Ascending aorta (tissue), 2 donors: ENCODE measurements at places on chromosomes 16 and 17. TPM values are rescaled to one million over a fixed set of nuclear protein-coding genes. Genes with fewer than 3 reads are reported as not detected.

DNA sequence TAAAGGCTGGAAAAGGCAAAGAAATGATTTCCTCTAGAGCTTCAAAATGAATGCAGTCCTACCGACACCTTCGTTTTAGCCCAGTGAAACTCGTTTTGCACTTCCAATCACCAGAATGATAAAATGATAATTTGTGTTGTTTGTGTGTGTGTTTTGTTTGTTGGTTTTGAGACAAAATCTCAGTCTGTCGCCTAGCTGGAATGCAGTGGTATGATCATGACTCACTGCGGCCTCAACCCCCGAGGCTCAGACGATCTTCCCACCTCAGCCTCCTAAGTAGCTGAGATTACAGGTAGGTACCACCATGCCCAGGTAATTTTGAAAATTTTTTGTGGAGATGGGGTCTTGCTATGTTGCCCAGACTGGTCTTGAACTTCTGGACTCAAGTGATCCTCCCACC lies 3.4 kb upstream of the EVPLL start:
- no peak for DNase-seq

GRCh38 chr16:19823322-19823721 lies 61.3 kb downstream of the GPRC5B start:
- DNase-seq: no peak

DNA sequence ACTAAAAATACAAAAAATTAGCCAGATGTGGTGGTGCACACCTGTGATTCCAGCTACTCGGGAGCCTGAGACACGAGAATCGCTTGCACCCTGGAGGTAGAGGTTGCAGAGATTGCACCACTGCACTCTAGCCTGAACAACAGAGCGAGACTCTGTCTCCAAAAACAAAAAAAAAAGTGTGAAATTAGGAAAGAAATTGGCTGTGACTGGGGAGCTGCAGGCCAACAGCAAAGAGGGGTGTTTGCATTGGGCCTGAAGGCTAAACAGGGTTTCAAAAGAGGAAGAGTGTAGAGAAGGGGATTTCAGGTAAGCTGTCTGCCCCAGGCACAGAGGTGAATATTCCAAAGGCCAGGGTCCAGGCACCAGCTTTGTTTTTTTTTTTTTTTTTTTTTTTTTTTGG lies 9.4 kb downstream of the BMERB1 start:
- DNase-seq: no peak

DNA sequence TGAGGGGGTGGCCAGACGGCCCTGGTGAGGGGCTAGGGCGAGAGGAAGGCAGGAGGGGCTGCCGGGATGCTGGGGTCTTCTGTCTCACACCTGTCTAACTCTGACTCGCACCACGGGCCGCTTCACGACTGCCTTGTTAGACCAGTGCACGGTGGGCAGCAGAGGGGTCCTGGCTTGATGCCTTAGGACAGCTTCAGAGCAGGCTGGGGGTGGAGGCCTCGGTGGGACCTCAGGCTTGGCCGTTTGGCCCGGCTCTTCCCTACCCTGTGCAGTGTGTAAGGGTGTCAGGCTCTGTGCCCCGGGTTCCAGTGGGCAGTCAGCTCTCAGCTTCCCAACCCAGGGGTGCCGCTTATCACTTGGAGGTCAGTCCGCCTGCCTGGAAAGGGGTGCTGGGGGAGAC lies 100.7 kb downstream of the OR1D5 start:
- peak; percentile 58 for DNase-seq

Gene CA5A
- total RNA-seq: not detected

Gene SLC5A11
- not detected for total RNA-seq

DNA sequence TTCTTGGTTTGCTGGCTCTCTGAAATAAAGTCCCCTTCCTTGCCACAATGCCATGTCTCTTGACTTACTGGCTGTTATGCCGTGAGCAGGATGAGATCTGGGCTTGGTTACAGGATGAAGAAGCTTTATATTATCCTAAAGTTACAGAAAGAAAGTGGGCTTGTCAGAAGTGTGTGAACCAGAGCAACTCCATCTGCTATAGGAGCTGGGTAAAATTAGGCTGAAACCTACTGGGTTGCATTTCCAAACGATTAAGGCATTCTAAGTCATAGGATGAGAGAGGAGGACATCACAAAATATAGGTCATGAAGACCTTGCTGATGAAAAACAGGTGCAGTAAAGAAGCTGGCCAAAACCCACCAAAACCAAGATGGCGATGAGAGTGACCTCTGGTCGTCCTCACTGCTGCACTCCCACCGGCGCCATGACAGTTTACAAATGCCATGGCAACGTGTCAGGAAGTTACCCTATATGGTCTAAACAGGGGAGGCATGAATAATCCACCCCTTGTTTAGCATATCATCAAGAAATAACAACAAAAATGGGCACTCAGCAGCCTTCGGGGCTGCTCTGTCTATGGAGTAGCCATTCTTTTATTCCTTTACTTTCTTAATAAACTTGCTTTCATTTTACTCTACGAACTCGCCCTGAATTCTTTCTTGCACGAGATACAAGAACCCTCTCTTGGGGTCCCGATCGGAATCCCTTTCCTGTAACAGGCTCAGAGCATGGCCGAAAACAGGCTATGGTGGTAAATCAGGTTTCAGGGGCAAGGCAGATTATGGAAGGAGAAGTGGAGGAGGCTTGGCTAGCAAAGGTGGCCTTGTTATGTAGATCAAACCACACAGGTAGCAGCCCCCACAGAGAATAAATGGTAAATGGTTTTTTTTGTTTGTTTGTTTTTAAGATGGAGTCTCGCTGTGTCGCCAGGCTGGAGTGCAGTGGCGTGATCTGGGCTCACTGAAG lies 81.3 kb upstream of the C16orf82 start:
- DNase-seq: no peak

DNA sequence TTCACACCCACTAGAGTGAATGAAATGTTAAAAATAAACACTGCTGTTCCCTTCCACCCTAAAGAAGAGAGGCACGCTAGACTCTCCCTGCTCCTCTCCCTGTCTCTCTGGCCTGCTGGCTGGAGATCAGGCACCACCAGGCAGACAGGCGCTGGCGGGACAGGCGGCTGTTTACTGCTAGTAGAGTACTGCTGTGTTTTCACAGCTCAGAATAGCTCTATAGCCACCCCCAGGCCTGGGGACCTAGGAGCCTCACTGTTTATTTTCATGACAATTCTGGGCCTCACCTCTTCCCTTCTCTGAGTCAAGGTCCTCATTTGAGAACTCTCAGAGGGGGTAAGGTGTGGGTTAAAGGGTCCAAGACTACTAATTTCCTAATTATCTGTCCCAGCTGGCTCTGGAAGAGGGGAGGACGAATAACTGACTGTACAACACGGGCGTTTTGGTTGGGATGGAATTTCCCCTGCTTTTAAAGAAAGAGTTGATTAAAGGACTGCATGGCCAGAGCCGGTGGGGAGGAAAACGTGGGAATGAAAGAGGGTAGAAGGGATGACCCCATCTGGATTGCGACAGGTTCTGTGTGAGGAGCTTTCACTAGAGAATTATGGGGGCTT lies 9.0 kb upstream of the G6PC1 start:
- peak; percentile 9 for DNase-seq

Gene TBC1D26
- not detected for total RNA-seq
